ENCODE measurements at places on chromosomes 4 and X. TPM values are rescaled to one million over a fixed set of nuclear protein-coding genes. Genes with fewer than 3 reads are reported as not detected.

Gene TMEM33
- total RNA-seq, result 54.5 TPM

Gene KCND1
- 2.4 TPM for total RNA-seq

DNA sequence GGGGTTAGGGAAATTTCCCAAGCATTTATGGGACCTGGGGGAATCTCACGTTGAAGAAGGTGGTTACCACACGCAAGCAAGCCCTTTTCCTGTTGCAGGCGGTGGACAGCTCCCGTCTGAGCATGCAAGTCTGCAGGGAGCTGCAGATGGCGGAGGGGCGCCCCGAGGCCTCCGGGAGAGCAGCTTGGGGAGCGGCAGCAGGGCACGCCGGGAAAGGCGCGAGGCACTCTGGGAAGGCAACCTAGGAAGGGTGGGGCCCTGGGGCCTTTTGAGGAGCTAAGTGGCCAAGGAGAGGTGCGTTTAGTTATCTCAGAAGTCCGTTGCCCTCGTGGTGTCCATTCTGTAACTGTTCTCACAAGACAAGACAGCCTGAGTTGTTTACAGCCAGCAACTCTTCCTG is 57.0 kb upstream of the SLC25A4 start:
- no peak for DNase-seq

GRCh38 chrX:1587161-1587560 is 4.2 kb upstream of the AKAP17A start:
- DNase-seq, result no peak

DNA sequence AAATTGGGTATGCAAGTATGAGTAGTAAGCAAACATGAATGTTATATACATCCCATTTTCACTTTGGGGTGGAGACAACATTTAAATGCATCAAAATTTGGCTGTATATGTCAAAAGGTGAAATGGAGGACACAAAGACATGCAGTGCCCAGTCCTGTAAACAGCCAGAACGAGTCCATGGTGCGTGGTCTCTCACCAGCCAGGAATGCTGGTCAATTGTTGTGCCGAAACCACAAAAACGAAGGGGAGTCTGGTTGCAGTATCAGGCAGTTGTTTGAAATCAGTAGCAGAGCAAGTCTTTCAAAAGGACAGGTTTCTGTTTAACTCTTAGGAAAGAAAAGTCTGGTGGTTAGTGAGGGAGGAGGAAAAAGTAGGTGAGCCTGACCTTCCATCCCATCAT is 22.3 kb upstream of the RNF150 start:
- no peak for DNase-seq

Gene AFAP1
- total RNA-seq, result 41.8 TPM

DNA sequence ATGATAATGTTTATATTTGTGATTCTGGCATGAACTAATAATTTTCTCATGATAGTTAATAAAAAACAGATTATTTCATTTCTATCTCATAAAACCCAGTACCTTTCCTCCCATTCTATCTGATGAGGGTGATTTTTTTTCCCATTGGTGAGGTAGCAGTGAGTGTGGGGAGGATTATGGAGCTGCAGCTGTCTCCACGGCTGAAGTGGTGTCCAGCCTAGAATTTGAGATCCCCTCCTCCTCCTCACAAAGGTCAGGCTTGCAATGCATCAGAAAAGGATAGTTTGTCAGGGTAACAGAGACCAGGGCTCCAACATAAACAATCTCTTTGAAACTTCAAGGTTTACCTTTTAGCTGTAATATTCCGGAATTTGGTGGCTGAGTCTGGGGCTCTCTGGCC is 60.9 kb downstream of the C4orf51 start:
- no peak for DNase-seq

DNA sequence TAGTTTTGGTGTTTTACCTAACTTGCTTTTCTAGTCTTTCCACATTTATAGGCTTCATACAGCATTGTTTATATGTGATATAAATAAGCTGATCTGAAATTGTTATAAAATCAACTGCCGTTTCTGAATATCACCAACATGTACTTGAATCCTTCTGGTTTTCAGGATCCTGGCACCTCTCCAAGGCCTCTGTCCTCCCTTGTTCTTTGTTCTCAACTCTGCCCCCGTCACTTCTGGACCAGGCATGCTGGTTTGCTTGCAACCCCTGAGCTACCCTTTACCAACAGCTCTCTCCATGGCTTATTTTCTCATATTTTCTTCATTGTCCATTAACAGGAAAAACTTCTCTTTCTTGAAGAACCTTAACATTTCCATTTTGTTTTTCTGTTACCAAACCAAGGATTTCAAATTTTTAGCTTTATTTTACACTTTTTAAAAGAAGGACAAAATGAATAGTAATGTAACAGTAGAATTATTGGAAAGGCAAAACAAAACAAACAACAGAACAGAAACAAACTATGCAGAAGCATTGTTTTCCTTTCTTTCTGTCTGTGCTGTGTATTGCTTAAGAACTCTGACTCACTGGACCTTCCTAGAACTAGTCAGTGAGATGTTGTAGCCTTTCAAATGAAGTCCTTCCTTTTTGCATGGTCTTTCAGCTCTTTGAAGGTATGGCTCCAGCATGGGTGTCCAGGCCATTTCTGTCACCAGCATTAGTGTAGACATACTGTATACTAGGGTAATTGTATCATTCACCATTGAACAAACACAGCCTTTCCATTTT is 44.8 kb downstream of the BANK1 start:
- no peak for DNase-seq

DNA sequence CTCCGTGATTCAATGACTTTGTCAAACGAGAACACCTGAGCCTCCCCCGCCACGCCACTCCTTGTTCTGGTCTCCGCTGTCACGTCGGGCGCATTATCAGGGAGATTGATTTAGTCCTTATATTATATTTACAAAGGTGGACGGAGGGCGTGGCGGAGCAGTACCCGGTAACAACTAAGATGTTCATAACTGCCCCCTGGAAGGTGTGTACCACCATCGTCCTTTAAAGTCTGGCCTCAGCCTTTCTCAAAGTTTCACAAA is 284.2 kb downstream of the PACRGL start:
- DNase-seq, result no peak

GRCh38 chr4:152983221-152983620 is 47.1 kb downstream of the FHDC1 start:
- no peak for DNase-seq

DNA sequence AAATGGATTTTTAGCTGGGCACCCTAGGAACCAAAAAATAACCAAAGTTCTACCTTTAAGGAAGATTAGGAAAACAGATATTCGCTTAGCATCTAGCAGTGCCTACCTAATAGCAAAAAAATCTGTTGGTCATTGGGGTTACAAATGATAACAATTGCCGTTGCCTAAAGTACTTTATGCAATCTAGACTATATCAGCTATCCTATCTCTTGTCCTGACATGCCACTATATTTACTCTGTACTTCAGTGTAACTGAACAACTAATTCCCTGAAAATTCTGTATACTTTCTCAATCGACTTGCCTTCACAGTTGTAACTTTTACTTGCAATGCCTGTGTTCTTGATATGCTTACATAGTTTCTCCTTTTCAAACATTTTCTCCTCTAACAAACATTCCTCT is 282.9 kb upstream of the PCDH7 start:
- DNase-seq, result no peak

- no peak for DNase-seq
Measured at GRCh38 chrX:47621851-47622250, 2.2 kb upstream of the SYN1 start.

GRCh38 chr4:24683116-24683515 is 98.8 kb upstream of the DHX15 start:
- no peak for DNase-seq

DNA sequence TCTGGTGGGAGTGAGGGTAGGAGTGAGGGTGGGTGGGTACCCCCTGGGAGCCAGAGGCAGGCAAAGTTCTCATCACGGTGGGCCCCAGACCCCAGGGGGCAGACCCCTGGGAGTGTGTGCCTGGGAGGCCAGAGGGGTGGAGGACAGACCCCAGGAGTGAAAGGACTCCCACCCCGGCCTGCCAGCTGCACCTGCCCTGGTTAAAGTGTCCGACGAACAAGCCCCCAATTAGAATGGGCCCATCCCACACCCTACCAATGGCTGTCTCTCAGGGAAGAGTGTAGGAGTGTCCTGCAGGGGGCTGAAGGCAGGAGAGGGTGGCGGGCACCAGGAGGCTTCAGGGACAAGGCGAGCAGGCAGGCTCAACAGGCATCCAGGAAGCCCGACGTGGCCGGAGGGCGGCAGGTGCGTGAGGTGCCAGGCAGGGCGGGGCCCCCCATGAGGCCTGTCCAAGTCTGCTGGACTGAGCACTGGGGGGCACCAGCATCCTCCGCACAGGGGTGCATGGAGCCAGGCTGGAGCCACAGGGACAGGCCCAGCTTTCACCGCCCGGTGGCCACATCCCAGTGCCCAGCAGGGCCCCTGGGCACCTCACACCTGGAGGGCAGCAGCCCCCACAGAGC is 8.7 kb downstream of the PDE6B start:
- no peak for DNase-seq

DNA sequence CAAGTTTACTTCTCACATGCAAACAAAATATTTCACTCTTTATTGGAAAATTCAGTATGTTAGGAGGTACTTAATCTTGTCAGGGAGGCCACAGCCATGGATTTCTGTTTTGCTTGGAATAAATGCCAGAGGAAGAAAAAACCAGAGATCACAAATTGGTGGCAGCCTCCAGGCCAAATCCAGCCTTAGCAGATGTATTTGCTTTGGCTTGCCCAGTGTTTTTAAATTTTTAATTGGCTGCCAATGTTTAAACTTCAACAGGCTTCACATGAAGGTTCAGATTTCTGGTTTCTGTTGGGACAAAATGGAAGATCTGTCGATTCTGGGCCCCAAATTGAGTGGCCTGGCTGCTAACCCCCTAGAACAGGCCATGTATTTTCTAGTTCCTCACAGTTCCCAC is 19.2 kb downstream of the YY2 start:
- DNase-seq, result no peak

Gene MAGEA9B
- total RNA-seq, result not detected

Gene ERVMER34-1
- total RNA-seq, result 1.5 TPM

Gene PITX2
- 30.4 TPM for total RNA-seq

DNA sequence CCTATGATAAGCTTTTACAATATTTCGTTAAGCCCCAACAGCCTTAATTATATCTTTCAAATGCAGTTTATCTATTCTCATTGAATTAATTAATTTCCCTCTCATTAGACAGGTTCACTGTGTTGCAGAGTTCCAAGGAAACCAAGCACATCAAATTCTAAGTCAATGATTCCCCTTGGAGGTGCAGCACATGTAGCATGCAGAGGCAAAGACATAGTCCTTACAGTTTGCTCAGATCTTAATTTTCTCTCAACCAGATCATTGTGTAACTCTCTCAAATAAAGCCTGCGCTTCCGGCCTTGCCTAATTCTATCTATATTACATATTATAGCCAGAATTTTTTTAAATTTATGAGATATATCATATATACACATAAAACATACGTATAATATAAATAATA is 205.4 kb downstream of the GRIA2 start:
- no peak for DNase-seq

Measured in urinary bladder (tissue), 4 donors.